NCI-H2227 treated with DMSO at 0.1 percent for 48 hours (cell line): ENCODE measurements at places on chromosomes 5 and 9.

DNA sequence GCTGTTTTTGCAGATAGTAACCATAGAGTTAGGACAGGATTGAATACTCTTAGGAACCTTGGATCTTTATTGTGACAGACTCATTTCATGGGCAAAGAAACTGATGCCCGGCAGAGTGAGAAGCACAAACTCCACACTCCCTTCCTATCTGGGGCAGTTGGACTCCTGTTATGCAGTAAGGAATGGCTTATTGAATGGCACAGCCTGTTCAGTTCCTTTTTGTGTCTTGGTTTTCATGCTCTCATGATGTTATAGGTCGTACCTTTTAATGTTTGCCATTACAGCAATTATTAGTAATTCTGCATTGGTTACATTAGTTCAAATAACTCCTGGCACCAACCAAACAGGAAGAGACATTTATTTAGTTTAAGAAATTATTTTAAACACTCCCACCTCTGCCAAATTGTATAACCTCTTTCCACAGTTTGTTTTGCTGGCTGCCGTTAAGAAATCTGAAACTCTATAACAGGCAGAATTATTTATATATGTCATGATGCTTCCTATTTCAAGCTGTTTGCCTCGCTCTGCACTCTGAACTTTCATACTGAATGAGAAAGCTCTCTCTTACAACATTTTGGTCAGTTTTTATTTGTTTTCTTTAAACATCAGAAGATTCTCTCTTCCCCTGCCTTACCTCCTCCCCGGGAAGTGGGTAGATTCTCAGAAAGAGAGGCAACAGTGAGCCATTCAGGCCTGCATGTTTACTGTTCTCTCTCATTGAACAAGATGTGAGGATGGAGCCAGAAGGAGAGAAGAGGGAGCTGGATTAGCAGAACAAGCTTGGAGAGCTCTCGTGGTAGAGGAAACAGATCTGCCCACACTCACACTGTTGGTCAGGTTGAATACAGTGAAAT lies 144.4 kb downstream of the ARHGEF28 start:
- DNase-seq: peak; percentile 2

GRCh38 chr9:111627260-111627963 lies 3.7 kb upstream of the DNAJC25 start:
- DNase-seq: no peak

GRCh38 chr5:79130781-79131180 lies 19.2 kb downstream of the BHMT start:
- no peak for DNase-seq

- DNase-seq: no peak
These were observed 69.8 kb upstream of the CCDC112 start for GRCh38 chr5:115366223-115366622.

GRCh38 chr5:10173716-10174115 lies 76.0 kb downstream of the ATPSCKMT start:
- DNase-seq: no peak

DNA sequence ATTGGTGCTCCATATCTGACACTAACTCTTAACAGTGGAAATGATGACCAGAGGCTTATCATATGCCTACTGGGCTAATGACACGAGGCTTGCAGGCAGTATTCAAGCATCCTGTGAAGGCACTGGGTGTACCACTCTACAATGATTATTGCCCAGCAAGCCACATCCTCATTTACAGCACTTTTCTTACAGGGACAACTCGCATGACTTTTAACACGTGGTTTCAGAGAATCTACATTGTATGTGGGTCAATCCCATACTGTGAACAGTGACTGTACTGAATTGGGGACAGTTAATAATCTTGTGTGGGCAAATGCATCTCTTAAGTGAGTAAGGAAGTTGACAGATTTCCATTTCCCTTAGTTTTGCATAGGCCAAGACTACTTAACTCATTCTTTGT lies 260.0 kb downstream of the TRPM3 start:
- no peak for DNase-seq

GRCh38 chr5:117652036-117652957 lies 1077.7 kb upstream of the SEMA6A start:
- DNase-seq: no peak

GRCh38 chr5:133930061-133930812 lies 38.2 kb downstream of the C5orf15 start:
- DNase-seq: no peak

DNA sequence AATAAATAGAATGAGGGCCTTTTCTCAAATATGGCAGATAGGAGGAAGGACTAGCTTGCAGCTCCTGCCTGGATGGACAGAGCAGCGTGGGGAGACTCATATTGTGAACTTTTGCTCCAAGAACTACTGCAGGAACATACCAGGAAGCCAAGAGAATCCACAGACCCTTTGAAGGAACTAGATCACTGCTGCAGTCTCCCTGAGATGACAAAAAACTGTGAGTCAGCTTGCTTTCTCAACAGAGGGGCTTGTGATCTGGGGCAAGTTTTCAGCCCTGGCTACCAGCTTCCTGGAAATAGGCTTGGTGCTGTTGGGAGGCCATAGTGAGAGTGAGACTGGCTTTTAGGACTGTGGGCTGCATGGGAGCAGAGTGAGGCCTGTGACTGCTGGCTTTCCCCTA lies 170.6 kb upstream of the TRIM32 start:
- no peak for DNase-seq

DNA sequence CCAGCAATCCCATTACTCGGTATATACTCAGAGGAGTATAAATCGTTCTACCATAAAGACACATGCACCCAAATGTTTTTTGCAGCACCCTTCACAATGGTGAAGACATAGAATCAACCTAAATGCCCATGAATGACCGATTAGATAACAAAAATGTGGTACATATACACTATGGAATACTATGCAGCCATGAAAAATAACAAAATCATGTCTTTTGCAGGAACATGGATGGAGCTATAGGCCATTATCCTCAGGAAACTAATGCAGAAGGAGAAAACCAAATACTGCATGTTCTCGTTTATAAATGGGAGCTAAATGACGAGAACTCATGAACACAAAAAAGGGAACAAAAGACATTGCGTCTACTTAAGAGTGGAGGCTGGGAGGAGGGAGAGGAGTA lies 114.5 kb downstream of the HTR4 start:
- no peak for DNase-seq

- DNase-seq: no peak
These were observed 6.7 kb upstream of the CAST start for GRCh38 chr5:96655506-96655905.

- no peak for DNase-seq
These were observed 317.6 kb downstream of the TLE4 start for GRCh38 chr9:79889369-79889768.

DNA sequence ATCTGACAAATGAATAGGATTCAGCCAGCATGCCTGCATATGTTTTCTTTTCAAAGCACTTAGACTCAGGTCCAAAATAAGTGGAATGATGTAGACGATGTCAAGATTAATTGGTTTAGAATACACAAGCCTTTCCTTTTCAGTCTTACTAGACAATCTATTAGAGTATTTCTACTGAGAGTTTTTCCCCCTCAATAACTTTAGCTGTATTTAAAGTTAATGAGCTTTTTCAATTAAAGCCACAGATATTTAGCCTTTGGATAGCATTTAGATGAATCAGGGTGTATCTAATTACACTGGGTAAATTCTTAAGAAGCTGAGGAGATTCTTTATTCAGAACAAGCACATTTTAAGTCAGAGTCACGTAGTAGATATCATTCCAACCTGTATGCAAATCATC lies 198.7 kb upstream of the MPDZ start:
- DNase-seq: no peak

- peak; percentile 91 for DNase-seq
These were observed at the start of gene LIFR for GRCh38 chr5:38556599-38557307. Gene LIFR, minus strand, starts transcription at chr5:38556646. Its CDS starts 25,999 bp downstream, at chr5:38530647.

- peak; percentile 84 for DNase-seq
These were observed 1.1 kb downstream of the LURAP1L start for GRCh38 chr9:12775679-12776512.

GRCh38 chr9:3478549-3478953 lies 47.2 kb downstream of the RFX3 start:
- DNase-seq: no peak

GRCh38 chr5:160128632-160129031 lies 9.4 kb upstream of the PWWP2A start:
- DNase-seq: no peak

GRCh38 chr5:131633830-131634229 lies 1.2 kb downstream of the RAPGEF6 start:
- DNase-seq: no peak

DNA sequence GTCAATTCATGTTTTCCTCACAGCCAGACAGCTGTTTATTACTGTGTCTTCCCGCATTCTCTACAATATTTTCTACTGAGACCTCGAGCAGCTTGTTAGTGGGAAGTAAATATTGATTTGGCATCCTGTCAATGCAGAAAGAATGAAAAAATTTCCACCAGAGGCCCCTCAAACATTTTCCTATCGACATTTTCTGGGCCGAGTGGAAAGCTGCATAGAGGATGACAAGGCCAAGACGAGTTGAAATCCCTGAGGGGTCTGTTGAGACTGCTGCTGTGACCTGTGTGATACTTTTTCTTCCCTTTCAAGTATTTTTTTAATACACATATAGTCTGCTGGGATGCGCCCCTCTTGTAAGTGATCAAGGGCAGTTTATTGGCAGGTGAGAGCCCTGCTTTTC lies 91.4 kb upstream of the SH3GL2 start:
- DNase-seq: no peak

DNA sequence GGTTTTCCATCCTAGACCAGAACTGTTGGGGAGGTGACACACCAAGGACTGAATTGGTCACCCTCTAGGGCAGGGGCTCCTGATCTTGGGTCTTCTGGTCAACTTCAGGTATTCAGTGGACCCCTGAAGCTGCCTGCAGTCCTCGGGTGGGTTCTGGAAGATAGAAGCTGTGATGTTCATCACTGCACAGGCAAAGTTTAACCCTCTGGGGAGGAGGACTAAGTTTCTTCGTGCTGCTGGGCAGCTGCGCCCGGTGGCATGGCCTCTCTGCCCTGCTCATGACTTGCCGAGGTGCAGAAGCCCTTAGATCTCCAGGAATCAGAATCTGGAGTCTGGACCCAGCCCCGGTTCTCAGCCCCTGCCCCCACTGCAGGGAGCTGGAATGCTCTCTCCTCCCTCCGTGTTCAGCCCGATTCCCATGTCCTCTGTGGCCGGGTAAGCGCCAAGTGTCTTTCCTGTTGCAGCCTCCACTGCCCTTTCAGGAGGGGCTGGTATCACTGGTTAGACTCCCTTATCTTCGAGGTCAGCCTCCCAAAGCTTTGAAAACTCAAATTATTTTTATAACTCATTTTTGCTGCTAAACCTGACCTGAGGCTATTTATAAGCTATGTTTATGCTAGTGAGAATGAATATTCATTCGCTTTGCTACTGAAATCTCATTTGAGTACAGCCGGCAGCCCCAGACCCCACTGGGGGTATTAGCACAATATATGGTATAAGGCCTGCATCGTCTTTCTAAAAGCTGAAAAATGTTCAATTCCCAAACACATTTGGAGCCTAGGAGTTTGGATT lies 1.7 kb downstream of the LAMC3 start:
- no peak for DNase-seq

DNA sequence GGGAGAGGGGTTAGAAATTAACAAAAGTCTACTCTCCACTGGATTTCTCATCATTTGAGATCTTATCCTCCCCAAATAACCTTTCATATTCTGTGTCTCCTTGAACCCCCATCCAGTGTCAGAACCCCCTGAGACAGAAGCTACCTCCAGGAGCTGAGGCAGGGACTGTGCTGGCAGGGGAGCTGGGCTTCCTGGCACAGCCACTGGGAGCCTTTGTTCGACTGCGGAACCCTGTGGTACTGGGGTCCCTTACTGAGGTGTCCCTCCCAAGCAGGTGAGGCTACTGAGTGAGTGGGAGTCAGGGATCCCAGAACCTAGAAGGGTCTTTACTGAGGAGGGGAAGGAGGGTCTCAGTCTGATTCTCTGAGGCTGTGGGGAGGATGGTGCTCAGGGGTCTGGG lies 1.9 kb downstream of the SLC4A9 start:
- no peak for DNase-seq

GRCh38 chr9:71760901-71761300 lies 7.4 kb downstream of the CEMIP2 start:
- no peak for DNase-seq
